ENCODE measurements at places on chromosomes 7 and 10. TPM values are rescaled to one million over a fixed set of nuclear protein-coding genes. Genes with fewer than 3 reads are reported as not detected.

DNA sequence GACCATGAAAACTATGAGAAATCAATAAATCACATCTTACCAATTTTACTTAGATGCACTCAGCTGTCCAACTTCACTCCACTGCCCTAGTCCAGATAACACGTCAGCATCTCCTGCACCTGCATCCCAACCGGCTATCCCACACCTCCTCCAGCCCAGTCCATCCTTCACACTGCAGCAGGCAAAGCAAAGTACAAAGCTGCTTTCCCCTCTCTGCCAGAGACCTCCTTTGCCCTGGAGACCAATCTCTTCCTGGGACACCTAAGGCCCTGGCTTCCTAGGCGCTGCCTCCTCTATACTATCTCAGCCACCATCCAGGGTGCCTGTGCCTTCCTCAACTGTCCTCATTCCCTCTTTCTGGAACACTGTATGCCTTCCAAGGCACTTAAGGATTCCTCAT, 90.3 kb upstream of the DDC start:
- no peak for DNase-seq

- no peak for DNase-seq
These were observed 37.6 kb downstream of the CPXM2 start for GRCh38 chr10:123854003-123854402.

- no peak for DNase-seq
These were observed 706.8 kb upstream of the MBL2 start for GRCh38 chr10:53479365-53479764.

DNA sequence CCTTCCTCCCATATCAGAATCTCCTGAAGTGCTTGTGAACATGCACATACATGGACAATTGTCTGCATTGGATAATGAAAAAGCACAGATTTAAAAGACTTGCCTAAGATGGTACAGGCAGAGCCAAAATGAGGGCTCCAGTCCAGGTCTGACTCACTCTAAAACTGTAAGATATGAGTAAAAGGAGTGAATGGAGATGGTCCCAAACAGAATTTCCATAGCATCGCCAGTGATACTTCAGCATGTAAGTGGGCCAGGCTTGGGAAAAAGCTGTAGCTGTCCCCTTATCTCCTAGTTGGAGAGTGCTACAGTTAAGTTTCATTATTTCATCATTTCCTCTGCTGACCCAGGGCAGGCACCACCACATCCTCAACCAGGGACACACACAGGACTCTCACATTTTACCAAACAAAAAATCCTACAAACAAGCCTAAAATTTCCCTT, 26.4 kb upstream of the IL6 start:
- DNase-seq, result no peak

DNA sequence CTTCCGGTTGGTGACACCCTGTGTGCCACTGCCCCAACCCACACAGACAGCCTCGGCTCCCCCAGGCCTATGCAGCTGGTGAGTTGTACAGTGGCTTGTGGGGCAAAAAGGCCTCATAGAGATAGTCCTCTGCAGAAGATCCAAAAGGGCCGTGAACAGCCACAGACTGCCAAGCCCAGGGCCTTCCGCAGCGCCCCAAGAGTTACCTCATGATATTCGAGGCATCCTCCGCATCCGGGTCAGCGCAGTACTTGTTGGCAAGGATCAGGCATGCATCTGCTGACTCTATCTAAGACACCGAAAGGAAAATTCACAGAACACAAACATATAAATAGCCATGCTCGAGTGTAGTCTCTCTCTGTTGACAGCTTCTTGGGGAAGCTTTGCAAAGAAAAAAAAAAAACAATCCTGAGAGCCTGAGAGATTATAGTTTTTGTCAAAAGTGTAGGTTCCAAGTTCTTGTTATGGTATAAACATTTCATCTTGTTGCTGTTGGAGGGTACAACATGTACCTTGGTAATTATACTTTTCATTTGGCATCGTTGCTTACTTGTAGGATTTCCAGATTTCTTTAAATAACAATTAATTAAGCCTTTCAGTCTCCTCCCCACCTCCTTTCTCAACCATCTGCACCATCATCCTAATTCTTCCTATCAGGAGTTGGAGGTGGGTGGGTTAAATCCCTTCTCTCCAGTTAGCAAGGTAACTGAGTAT, 553.0 kb downstream of the KCNMA1 start:
- DNase-seq, result peak; percentile 22

GRCh38 chr10:80684259-80684658, 146.6 kb downstream of the SH2D4B start:
- DNase-seq, result no peak

GRCh38 chr10:24453404-24453830, 244.5 kb downstream of the KIAA1217 start:
- DNase-seq, result no peak

GRCh38 chr10:115052226-115052625, 40.9 kb upstream of the ATRNL1 start:
- DNase-seq, result no peak

- no peak for DNase-seq
These were observed 51.0 kb upstream of the OSBPL3 start for GRCh38 chr7:25031007-25031406.

- DNase-seq, result no peak
These were observed 996 bp upstream of the C10orf90 start for GRCh38 chr10:126671402-126671975.

DNA sequence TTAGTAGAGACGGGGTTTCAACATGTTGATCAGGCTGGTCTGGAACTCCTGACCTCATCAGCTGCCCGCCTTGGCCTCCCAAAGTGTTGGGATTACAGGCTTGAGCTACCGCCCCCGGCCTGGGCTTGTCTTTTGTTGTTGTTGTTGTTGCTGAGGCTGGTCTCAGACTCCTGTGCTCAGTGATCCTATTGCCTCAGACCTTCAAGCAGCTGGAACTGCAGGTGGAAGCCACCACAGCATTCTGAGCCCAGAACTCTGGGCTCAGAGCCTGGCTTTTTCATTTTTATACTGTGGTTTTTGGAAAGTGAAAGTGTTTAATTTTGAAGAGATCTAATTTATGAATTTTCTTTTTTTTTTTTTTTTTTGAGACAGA, 16.2 kb upstream of the DNAJB6 start:
- DNase-seq, result peak; percentile 67

- DNase-seq, result no peak
These were observed 15.8 kb upstream of the ADAMTS14 start for GRCh38 chr10:70656489-70656888.

GRCh38 chr7:151597541-151598444, 78.1 kb upstream of the RHEB start:
- no peak for DNase-seq

DNA sequence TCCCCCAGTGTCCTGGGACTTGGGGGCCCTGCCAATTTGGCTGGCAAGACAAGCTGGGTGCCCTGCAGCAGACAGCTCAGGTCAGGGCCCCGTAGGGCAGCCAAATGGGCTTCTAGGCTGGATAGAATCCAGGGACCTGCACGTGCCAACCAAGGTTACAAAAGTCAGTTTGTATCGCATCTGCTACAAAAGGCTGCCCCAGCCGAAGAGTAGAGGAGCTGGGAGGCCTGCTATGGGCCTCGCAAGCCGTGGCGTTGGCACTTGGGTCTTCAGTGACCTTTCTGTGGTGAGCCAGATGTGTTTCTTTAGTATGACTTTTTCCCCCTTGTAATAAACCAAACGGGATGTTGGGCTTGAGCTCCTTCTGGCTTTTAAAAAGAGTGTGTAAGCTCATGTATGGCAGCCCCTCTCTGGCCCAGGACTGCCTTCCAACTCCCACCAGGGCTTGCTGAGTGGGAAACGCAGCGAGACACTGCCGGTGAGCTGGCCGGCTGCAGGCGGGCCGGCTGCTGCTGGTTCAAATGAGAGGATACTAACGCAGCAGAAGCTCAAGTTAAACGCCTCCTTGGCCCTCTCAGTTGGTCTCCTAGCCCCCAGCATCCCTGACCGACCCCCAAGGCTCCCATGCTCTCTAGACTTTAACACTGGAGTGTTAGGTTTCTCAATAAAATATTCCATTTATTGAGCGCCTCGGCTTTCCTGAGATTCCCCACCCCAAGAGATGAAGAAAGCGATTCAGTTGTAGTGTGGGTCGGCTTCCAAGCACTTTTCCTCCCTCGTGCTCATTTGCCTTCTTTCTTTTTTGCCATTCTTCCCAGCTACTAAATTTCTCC, 3.1 kb upstream of the HOXA10 start:
- no peak for DNase-seq

DNA sequence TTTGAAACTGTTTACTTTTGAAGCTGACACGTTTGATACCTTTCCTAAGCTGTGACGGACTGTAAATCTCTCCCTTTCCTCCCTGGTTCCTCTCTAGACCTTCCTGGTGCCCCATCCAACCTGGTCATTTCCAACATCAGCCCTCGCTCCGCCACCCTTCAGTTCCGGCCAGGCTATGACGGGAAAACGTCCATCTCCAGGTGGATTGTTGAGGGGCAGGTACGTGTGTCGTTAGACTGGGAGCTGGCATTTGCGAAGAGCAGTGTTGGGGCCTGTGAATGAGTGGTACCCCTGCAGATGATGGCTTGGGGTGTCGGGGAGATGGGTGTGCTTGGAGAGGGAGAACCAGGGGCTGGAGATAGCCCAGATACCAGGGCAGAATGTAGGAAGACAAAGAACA, 602.7 kb upstream of the FOXK1 start:
- no peak for DNase-seq

DNA sequence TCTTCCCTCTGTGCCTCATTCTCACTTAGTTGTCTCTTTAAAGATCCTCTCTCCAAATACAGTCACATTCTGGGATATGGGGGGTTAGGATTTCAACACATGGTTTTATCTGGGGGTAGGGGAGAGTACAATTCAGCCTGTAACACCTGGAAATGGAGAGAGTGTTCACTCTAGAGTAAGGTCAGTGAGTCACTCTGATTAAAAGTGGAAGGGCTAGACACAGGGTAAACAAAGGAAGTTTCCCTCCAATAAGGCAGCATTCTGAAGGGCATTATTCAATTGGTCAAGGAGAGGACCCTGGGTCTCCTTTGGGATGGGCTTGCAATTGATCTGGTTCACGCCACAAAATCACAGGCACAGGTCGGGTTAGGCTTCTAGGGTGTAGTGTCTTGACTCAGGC, 232.8 kb upstream of the NPSR1 start:
- no peak for DNase-seq

- DNase-seq, result no peak
These were observed 20.2 kb upstream of the INSIG1 start for GRCh38 chr7:155277385-155277994.

DNA sequence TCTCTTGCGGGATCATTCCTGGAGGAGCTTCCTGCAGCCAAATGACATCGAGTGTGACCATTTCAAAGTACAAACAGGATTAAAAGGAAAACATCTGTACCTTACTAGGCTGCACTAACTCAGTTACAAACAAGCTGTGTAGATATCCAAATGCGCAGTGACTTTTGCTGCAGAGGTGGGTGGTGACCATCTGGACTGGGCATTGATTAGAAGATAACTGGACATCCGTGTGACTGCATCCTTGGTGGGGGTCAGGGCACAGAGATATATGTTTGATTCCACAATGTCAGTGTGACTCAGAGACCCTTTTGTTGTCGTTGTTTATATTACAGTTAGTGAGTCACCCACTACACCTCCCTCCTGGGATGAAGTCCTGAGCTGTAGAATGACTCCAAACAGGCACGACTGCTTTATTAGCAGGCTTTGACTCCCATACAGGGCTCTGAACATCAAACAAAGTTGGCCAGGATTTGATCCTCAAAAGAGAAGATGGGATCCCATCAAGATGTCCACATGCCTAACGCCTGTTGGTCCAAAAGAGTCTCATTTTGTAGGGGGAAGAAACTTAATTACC, 56.7 kb upstream of the SDK1 start:
- no peak for DNase-seq

DNA sequence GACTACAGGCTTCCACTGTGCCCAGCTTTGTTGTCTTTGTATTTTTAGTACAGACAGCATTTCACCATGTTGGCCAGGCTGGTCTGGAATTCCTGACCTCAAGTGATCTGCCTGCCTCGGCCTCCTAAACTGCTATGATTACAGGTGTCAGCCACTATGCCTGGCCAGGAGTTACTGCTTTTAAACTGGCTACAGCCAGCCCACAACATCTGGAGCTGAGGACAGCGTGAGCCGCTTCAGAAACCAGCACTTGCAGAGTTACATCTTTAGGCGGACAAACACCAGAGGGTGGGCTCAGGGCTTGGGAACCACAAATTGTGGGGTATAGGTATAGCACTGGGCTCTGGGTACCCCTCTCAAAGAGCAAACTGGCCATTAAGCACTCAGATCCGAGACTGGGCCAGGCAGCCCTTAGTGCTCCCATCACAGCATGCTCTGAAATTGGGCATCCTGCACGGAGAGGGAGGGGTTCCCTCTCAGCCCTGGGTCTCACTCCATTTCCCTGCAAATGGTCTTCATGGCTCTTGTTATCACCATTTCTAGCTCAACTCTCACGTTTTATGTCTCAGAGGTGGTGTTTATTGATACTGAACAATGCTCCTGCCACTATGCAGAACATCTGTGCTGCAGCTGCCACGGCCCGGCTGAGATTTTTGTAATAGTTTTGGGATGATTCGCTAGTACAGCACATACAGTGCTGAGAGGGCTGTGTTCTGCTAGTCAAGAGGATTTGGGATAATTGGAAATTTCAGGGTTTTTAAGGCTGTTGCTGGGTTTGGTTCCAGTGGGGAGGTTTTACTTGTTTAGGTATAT, 146.4 kb upstream of the LYZL2 start:
- DNase-seq, result peak; percentile 36

GRCh38 chr10:29130190-29130673, 158.6 kb upstream of the LYZL1 start:
- DNase-seq, result no peak

DNA sequence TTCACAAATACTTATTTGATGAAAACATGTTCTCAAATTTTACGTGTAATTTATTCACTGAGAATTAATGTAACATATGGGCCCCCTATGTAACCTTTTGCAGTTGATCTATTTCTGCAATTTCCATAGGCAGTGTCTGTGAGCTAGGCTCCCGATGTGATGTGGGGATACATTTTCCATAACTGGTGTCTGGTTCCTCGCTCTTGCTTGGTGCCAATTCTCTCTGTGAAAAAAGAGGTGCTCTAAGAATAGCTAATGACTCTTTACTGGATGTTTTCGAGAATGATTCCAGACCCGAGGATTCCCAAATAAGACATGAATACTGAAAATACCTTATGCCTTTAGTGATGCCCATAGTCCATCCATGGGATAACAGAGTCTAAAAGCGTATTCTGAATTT, 286.7 kb upstream of the FZD8 start:
- DNase-seq, result no peak

The ADAM8 gene
- 0.21 TPM for polyA plus RNA-seq

The ADRA2A gene
- polyA plus RNA-seq, result 17.2 TPM

The NRCAM gene
- polyA plus RNA-seq, result 0.55 TPM

The FRAT1 gene
- polyA plus RNA-seq, result 0.61 TPM

The JAZF1 gene
- 2.3 TPM for polyA plus RNA-seq

The GARS1 gene
- 71.6 TPM for polyA plus RNA-seq

The EPHB6 gene
- 1.4 TPM for polyA plus RNA-seq

The FAM24B gene
- polyA plus RNA-seq, result 0.46 TPM

The GDF2 gene
- polyA plus RNA-seq, result not detected
